GM12892 (cell line): ENCODE measurements at places on chromosomes 4 and X.

- DNase-seq, result no peak
Measured at GRCh38 chr4:1448589-1449420, 42.6 kb upstream of the NKX1-1 start.

GRCh38 chrX:133594156-133594555 lies 178.9 kb upstream of the GPC4 start:
- no peak for DNase-seq

GRCh38 chr4:8052160-8052691 lies 106.4 kb downstream of the ABLIM2 start:
- no peak for DNase-seq

DNA sequence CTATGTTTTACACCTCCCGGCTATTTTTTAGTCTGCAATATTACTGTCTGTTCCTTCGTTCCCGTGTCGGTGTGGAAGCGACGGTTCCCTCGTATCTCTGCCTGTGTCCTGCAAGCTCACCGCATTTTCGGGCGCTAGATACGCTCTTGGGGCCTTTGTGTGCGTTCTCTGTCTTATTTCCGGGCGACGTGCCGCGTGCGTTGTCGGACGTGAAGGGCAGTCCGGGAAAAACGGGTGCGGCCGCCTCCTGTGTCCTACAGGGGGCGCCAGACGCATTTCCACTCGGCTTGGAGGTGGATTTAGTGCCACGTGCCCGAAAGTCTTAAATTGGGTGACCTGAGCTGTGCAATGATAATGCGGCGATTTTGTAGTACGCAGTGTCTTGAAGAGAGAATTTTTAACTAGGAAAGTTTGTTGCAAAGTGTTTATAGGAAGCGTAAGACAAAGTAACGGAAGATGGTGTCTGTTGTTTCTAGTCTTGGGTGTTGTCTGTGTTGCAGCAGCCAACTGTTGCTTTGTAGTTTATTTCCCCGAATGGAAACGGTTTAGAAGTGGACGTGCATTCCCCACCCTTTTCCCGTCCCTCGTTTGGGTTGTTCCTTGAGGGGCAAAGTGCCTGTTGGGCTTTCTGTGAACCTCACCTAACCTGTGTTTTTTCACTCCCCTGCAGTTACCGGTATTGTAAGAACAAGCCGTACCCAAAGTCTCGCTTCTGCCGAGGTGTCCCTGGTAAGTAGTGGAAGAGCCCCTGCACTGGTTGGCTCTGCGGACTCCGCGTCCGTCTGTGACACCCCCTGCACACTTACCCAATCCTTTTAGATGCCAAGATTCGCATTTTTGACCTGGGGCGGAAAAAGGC lies 720 bp downstream of the RPL10 start:
- DNase-seq, result no peak

DNA sequence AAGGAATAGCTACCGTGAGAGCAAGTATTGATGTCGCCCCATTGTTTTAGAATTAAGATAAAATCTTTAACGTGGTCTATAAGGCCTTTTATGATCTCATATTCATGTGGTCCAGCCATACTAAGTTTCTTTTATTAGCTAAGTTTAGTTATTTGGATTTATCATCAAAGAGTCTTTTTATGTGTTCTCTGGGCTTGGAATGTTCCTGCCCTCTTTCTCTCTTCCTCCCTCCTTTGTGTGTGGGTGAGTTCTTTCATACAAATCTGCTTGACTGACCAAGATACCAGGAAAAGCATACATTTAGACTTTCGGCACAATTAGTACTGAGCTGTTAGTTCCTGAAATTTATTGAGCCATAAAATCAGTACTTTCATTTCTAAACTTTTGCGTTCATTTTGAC lies 11.3 kb downstream of the TDO2 start:
- DNase-seq, result no peak

GRCh38 chrX:40065296-40066046 lies 32.3 kb downstream of the BCOR start:
- no peak for DNase-seq

DNA sequence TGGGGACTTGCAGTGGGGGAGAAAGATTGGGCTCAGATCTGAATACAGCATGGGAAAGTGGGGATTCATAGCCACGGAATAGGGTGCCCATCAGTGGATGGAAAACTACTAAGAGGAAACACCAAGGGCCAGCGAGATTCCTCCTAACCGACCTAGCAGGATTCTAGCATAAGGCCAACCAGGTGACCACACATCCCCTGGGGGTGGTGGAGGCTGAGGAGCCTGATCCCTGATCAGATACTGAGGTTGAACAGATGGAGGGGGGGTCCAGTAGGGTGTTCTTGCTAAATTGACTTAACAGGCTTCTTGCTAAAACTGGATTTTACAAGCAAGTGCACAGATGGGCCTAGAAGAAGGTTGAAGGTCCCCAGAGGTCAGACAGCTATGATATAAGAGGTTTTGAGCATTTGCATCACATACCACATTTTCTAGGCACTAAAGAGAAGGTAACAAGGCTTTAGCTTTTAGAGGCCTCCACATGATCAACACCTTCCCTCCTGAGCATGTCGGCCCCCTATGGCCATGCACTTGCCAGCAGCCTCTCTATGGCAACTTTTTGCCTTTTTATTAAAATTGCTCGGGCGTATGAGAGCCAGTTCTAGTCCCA lies 69.1 kb upstream of the PUDP start:
- no peak for DNase-seq

DNA sequence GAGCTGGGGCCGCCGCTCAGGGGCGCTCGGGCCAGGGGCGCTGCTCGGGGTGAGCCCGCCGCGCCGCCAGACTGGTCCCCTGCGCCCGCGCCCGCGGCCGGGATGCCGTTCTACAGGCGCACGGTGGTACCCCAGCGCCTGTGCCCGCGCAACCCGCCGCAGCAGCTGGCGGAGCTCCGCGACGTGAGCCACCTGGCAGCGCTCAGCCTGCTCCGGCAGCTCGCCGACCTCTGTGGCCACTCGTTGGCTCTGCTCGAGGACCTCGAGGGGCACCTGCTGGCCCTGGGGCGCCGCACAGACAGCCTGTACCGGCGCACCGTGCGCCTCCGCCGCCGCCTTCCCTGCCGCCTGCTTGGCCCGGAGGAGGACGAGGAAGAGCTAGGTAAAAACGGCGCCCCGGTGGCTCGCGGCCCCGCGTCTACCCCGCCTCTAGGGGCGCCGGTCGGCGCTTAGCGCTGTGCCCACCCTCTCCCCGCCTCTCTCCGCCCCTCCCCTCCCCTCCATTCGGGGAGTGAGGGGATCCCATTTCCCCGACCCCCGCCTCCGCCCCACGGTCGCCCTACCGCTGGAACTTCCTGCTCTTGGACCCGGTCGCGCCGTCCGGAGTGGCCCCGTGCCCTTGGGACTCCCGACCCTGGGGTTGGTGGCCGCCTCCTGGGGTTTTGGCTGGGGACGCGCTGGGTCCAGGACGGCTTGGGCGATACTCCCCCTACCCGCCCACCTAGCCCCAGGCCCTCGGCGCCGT lies 513 bp downstream of the NHSL2 start:
- no peak for DNase-seq

DNA sequence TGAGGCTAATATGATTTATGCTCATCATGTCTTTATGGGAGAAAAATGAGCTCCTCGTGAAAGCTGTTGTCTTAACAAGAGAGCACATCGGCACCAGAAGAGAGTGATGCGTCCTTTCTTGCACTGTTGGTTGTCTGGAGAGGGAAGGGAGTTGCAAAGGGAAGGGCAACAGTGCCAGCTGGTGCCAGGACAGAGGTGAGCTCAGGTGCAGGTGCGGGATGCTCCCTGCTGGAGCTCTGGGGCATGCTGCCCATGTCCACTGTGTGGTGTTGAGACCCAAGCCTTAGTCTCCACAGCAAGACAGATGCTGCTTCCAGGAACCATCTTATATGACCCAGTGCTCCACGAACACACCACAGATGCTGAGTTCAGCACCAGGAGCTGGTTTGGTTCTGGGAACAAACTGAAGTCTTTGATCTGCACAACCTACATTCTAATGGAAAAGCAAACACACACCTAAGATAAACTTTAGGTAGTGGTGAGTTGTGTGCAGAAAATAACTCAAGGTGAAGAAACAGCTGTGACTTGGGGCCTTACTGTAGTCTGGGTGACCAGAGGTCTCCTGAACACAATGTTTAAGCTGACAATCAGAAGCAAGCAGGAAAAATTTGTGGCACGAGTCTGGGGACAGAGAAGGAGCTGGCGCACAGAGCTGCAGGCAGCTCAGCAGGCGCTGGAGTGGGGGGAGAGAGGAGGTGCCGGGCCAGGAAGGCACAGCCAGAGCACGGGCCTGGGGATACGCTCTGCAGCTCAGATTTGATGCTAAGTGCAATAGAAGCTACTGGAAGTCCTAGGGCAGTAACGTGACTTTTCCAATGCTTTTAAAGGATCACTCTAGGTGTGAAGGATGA lies 73.2 kb downstream of the HAUS3 start:
- no peak for DNase-seq
